Keratinocyte (primary cell): ENCODE measurements at places on chromosomes 4 and X.

DNA sequence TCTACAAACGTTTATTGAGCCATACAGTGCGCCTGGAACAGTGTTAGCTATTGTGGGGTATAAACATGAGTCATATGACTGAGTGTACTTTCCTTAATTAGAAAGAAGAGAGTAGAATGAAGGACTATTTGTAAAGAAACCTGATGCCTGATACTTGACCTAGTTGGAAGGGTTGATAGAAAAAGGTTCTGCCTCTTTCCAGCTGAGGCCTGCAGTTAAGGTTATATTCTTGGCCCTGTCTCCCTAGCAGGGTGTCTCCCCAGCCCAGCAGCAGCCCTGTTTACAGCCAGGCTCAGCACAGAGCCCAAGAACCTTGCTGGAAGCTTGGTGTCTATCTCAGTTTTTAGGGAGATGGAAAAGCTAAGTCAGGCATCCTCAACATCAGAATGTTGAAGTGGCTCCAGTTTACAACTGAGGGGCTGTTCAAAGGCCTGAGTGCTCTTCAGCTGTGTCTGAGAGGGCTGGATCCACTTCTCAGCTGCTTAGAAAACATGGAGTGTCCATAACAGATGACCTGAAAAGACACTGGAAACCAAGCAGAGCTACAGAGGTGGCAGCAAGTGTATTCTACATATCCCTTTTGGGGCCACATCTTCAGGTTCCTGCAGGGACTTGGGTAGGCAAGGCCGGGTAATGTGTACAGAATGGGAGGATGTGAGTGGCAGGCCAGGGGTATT is 21.6 kb downstream of the NYX start:
- no peak for DNase-seq

DNA sequence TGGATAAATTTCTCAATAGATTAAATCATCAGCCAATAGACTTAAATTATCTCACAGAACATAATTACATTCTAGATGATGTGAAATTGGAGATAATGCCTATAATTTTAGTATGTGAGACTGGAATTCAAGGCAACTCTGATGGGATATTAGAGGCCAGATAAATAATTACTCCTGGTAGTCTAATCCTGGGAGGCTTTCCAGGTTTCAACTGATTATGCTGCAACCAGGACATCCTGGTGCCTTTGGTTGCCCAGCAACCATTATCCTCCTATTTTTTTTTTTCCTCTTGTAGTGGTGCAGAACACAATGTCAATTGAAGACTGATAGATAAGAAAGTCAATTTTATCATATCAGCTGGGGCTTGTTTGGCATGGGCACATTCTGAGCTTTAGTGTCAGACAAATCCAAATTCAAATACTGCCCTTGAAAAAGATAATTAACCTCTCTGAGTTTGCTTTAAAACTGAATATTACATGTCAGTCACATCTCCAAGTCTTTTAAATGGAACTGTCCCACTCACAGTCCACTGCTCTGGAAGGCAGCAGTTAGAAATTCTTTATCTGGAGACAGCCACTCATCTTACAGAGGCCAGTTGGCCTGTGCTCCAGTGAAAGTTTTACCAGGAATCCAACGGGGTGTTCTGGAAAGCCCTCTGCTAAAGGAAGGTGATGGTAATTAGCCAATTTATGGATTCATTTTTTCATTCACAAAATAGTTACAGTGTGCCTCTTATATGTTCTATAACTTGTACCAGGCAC is 95.3 kb upstream of the GUCY1A1 start:
- DNase-seq: no peak

GRCh38 chr4:40909363-40909876 is 159.7 kb downstream of the NSUN7 start:
- DNase-seq: no peak

DNA sequence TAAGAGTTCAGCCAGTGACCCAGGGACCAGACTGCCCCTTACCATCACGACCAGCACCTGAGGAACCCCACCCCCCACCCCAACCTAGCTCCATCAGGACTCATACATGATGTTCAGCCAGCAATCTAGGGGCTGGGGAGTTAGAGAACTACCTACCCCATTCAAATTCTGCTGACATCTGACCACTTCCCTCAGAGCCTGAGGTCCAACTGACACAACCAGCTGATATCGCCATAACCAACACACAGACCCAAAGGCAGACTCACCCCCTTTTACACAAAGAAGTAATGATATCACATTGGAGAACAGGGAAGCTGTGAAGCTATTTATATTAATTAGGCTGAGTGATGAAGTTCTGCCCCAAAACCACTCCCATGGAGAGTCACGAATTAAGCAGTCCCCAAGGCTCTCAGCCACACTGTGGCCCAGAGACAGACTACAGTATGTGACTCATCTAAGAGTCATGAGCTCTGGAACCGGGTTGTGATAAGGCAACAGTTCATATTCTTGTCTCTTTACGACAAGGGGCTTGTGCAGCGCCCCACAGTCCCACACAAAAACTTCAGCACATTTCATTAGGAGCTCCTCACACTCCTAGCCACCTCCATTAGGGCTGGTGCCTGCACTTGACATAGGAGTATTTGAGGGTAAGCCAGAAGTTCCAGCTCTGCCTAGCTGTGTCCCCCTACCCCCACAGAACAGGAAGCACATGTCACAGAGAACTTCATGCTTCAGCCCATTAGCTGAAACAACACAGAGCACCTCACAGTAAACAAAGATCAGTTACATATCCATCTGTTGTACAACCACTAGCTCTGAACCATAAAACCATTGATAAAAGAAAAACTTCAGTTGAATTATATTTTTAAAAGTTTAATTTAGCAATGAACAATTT is 184.7 kb upstream of the ZCCHC13 start:
- peak; percentile 48 for DNase-seq

- DNase-seq: no peak
These were observed 35.3 kb upstream of the GPR78 start for GRCh38 chr4:8544741-8545438.
